ENCODE measurements at places on chromosomes 13 and 19. TPM values are rescaled to one million over a fixed set of nuclear protein-coding genes. Genes with fewer than 3 reads are reported as not detected.

Gene TMEM86B
- 1.4 TPM for total RNA-seq

Gene C1QTNF9B
- total RNA-seq: not detected

Gene LINGO3
- total RNA-seq: not detected

Gene INAFM1
- 1.00 TPM for total RNA-seq

All from melanocyte of skin (primary cell).